A549 treated with DMSO at 1 μM for 4 hours (cell line): ENCODE measurements at places on chromosomes 4 and X. TPM values are rescaled to one million over a fixed set of nuclear protein-coding genes. Genes with fewer than 3 reads are reported as not detected.

Gene RS1
- total RNA-seq, result not detected in 5 replicates

Gene ZNF185
- 6.3 to 8.1 TPM (median 7.4 TPM) in 5 replicates for total RNA-seq

Gene HERC5
- total RNA-seq, result 4.4 to 5.2 TPM (median 4.7 TPM) in 5 replicates

Gene LDB2
- not detected in 5 replicates for total RNA-seq

Gene DUX4
- not detected in 5 replicates for total RNA-seq

Gene SRD5A3
- 7.7 to 11.1 TPM (median 9.7 TPM) in 5 replicates for total RNA-seq

Gene SMIM10L2A
- total RNA-seq, result 0.17 to 0.29 TPM (median 0.17 TPM) in 5 replicates

Gene GAGE2A
- not detected in 5 replicates for total RNA-seq

Gene TCEAL7
- not detected in 5 replicates for total RNA-seq

Gene LGI2
- 0.14 to 0.43 TPM (median 0.22 TPM) in 5 replicates for total RNA-seq

Gene FAM184B
- 0.02 to 0.05 TPM (median 0.03 TPM) in 3 of 5 replicates, not detected in the others for total RNA-seq

Gene HTN3
- total RNA-seq, result not detected in 5 replicates

Gene ASB5
- total RNA-seq, result 0.06 to 0.10 TPM in 2 of 5 replicates, not detected in the others

Gene ATP2B3
- 0.04 to 0.25 TPM (median 0.09 TPM) in 5 replicates for total RNA-seq

Gene MAGEC1
- total RNA-seq, result 0.02 to 0.16 TPM (median 0.04 TPM) in 4 of 5 replicates, not detected in the other
